Spinal cord (tissue), 10 donors: ENCODE measurements at places on chromosomes 1 and 21. TPM values are rescaled to one million over a fixed set of nuclear protein-coding genes. Genes with fewer than 3 reads are reported as not detected.

SMIM1 gene
- total RNA-seq, result 0.99 TPM

GRCh38 chr1:151373196-151373595, 691 bp upstream of the SELENBP1 start:
- DNase-seq, result no peak

DNA sequence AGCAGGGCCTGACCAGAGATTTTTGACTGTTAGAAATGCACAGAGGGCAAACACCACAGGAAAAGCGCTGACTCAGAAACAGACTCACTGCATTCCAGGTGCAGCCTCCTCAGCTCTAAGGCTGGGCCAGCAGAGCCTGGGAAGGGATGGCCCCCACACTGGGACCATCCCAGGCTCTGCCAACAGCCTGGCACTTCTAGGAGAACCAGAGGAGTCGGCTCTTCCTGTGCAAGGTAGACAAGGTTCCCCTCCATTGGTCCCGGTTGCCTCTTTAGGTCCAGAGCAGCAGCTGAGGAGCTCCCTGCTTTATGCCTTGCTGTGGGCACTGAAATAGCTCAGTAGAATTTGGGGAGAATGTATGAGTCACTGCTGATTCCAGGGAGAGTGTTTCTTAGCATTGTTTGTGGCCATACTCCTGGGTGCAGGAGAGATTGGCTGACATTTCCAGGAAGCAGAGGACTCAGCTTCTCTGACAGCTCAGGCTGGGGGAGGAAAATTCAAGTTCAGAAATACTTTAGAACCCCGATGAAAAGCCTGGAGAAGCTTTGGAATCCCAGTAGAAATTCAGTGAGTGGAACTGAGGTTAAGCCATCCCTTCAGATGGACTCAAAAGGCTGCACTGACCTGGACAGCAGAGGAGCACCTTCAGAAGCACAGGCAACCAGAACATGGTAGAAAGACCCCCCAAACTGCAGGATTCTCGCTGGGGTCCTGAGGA, 19.7 kb downstream of the PRAMEF1 start:
- DNase-seq, result no peak

REN gene
- not detected for total RNA-seq

GRCh38 chr1:41495210-41495948, 10.9 kb upstream of the EDN2 start:
- no peak for DNase-seq

GRCh38 chr1:221315330-221315729, 426.6 kb downstream of the DUSP10 start:
- no peak for DNase-seq

GRCh38 chr1:248816042-248816851, 9.5 kb downstream of the SH3BP5L start:
- no peak for DNase-seq

OR2W3 gene
- total RNA-seq, result 4.8 TPM

OSCP1 gene
- 27.9 TPM for total RNA-seq

HES3 gene
- not detected for total RNA-seq

DNA sequence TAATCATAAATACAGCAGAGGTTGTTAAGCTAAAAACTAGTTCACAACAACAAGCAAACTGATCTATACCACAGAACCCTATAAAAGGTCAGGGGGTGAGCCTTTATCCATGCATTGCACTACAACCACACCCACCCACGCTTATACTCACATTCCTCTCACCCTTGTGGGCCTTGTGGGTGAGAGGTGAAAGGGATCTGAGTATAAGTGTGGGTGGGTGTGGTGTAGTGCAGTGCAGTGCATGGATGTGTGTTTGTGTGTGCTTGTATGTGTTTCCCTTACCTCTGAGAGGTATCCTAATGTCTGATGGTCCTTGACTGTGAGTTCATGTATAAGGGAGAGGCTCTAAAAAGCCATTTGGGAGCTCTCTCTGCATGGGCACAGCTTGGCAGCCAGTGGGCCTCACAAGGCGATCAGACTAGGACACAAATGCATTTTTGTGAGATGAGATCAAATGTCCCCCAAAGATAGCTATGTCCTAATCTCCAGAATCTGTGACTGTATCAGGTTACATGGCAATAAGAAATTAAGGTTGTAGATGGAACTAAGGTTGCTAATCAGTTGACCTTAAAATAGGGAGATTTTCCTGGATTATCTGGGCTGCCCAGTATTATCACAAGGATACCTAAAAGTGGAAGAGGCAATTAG, 95.5 kb upstream of the DPT start:
- DNase-seq, result no peak

- DNase-seq, result no peak
These were observed 126.6 kb upstream of the CACNA1E start for GRCh38 chr1:181356505-181357340.

DNA sequence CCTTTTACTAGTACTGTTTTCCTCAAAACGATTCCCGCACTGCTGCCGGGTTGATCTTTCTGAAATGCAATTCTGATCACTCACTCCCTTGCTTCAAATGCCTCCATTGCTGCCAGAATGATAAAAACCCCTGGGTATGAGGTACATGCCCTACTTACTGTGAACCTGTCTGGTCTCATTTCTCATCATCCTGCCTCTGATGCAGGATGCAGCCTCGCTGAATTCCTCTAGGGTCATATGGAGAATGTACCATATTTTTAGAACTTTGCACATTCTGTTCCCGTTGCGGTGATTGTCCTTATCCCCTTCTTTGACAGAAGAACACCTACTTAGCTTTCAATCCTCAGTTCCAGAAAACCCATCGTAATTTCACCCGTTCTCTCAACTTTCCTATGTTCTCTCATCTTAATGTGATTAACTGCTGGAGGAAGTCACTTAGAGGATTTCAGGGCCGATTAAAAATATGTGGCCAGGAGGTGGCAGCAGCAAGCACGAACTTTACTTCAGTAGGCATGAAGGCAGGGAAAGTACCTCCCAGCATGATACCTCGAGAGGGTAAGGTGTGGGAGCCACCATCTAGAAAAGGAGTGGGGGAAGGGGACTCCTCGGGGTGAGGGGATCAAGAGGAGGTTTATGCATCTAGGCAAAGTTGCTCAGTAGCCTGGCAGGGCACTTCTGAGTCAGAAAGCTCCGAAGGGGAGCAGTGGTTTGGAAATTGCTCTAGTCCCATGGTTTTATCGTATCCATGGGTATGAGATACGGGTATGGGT, 361.5 kb upstream of the ZP4 start:
- no peak for DNase-seq

DNA sequence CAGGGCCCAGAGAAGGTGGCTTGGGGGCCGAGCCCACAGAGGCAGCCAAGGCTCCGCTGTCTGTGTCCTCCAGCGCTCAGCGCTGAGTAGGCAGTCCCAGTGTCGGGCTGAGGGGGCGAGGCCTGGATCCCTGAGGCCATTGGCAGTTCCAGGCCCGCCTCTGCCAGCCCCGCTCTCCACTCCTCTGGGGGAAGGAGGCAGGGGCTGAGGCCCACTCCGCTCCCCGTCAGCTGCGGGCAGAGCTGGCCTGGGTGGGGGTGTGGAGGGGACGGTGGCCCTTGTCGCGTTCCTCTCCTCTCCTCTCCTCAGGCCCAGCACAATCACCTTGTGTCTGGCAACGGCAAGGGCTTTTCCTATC, 132.8 kb downstream of the CASZ1 start:
- no peak for DNase-seq

GRCh38 chr1:47184090-47184821, 5.6 kb downstream of the PDZK1IP1 start:
- DNase-seq, result no peak

DNA sequence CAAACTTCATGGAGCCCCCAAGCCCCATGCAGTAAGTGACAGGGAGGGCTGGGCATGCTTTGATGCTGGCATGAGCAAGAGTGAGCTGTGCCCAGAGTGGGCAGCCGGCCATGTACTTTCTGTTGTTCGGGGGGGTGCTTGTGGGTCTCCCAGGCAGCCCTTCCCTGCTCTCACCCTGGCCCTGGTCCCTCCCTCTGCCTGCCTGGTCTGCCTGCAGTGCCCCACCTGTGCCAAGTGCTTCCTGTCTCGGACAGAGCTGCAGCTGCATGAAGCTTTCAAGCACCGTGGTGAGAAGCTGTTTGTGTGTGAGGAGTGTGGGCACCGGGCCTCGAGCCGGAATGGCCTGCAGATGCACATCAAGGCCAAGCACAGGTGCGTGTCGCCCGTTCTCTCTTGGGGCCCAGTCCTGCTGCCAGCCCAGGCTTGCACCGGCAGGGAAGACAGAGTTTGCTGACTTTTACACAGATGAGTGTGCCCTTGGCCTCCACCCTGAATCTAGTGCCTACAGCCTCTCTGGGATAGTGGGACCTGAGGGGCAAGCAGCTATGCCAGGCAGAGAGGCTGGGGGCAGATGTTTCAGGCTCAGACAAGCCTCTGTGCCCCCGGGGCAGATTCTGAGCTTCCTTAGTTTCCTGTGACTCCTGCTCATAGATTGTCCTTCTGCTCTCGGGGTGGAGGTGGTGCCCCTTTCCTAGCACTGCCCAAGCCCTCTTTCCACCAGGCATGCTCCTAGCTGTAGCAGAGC, 7.6 kb downstream of the ZBTB48 start:
- DNase-seq, result no peak

- no peak for DNase-seq
These were observed 24.3 kb downstream of the PTGS2 start for GRCh38 chr1:186655876-186656275.

GRCh38 chr1:24909388-24909898, 20.6 kb downstream of the RUNX3 start:
- no peak for DNase-seq

RIMKLA gene
- total RNA-seq, result 3.9 TPM

SYNC gene
- total RNA-seq, result 10.6 TPM

APOBEC4 gene
- 0.66 TPM for total RNA-seq

IPO9 gene
- 39.3 TPM for total RNA-seq

KIAA1614 gene
- total RNA-seq, result 9.8 TPM

DNA sequence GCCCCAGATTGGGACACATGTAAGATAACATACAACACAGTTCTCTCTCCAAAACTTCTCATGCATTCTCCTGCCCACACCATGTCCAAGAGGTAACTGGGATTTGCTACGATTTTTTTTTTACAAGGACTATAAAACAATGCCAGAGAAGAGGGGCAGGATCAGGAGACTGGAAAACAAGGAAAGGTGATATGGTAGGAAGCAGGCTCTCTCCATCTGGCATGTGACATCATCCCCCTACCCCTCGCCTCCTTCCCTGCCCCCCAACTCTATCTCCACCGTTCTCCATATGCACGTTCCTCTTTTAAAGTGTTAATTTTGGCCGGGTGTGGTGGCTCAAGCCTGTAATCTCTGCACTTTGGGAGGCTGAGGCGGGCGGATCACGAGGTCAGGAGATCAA, 20.7 kb downstream of the OLIG2 start:
- DNase-seq, result no peak

- no peak for DNase-seq
These were observed 33.3 kb downstream of the C2CD2 start for GRCh38 chr21:41920476-41920875.

DNA sequence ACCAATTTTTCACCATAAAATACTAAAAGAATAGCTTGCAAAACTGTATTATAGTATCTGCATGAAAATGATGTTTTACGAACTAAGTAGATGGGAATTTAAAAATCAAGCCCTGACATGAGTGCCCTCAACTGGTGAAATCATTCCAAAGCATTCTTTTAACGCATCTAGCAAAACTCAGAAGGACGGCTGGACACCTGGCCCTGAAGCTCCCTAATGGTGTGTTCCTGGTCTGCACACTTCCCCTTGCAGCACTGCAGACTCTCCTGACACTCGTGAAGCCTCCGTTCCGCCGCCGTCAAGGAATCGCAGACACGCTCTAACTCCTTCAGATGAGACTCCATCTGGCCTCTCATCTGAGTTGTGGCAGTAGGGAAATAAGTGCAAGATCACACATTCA, 39.9 kb downstream of the ODF2L start:
- no peak for DNase-seq

TFF2 gene
- total RNA-seq, result not detected

DNA sequence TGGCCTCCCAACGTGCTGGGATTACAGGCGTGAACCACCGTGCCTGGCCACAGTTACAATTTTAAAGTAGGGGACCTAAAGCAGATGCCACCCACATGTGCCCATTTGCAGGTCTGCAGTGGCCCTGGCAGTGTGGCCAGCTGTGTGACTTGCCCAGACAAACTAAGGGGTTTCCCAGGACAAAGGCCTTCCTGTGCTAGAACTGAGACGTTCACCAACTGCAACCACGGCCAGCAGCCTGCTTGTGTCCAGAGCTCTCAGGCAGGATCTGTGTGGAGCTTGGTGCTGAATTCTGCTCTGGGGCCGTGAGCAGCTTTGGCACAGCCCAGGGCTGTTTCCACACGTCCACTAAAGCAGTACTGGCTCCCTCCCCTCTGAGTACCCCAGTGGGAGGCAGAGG, 10.6 kb upstream of the PTTG1IP start:
- no peak for DNase-seq

- no peak for DNase-seq
These were observed 11.5 kb downstream of the MACO1 start for GRCh38 chr1:25442178-25442577.

- DNase-seq, result no peak
These were observed 29.3 kb upstream of the IL20 start for GRCh38 chr1:206836111-206836510.

DNA sequence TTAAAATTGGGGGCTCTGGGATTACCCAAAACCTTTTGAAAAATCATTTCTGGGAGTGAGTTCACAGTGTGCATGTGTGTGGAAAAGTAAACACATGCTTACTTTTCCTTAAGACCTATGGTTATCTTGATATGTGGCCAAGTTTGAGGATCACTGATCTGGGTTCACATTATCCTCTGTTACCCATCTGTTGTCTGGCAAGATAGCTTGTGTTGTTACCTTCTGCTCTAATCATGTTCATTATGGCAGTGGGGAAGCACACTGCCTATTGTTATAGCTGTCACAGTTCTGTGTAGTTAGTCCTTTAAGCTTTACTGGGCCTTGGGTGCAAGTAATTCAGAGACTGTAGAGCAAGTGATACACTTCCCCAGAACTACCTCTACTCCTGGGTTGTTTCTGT, 5.0 kb downstream of the CTBS start:
- DNase-seq, result no peak

DNA sequence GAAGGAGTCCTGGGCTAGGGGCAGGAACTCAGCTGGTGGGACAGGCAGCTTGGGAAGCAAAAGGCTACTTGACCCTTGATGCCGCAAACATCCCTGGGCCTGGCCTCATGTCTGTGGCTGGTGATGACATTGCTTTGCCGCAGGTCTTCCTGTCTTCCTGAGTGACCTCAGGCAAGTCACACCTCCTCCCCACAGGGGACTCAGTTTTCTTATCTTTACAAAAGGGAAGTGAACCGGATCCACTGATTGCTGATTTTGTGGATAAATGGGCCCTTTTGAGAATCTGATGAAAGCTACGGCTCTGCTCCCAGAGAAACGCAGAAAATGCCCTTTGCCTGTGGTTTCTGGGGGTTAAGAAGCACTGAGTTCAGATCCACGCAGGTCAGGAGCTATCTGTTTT, 20.7 kb downstream of the PLOD1 start:
- DNase-seq, result no peak

ASPM gene
- total RNA-seq, result 18.3 TPM

SPRR2B gene
- not detected for total RNA-seq
